ENCODE measurements at places on chromosomes 13 and 19. TPM values are rescaled to one million over a fixed set of nuclear protein-coding genes. Genes with fewer than 3 reads are reported as not detected.

ICAM4 gene
- not detected for total RNA-seq

BIVM gene
- 12.3 TPM for total RNA-seq

CFD gene
- 2,325 TPM for total RNA-seq

SLC17A7 gene
- 0.74 TPM for total RNA-seq

HNRNPM gene
- total RNA-seq: 140 TPM

ZFR2 gene
- not detected for total RNA-seq

CACNG6 gene
- not detected for total RNA-seq

ZNF837 gene
- 1.2 TPM for total RNA-seq

SLITRK1 gene
- total RNA-seq: not detected

AMH gene
- 2.7 TPM for total RNA-seq

NR2C2AP gene
- 12.5 TPM for total RNA-seq

CFAP97D2 gene
- total RNA-seq: not detected

PABPC3 gene
- total RNA-seq: not detected

LGALS14 gene
- total RNA-seq: not detected

ANKRD24 gene
- 0.25 TPM for total RNA-seq

PEG3 gene
- 15.2 TPM for total RNA-seq

ZNF497 gene
- 3.4 TPM for total RNA-seq

ZIK1 gene
- 4.4 TPM for total RNA-seq

FFAR3 gene
- total RNA-seq: not detected

MED26 gene
- total RNA-seq: 11.3 TPM

RGS9BP gene
- total RNA-seq: 0.49 TPM
